ENCODE measurements at places on chromosomes 7 and 10.

GRCh38 chr7:142459551-142459963, 201.7 kb upstream of the PRSS58 start:
- no peak overlapping the region for H3K4me3 ChIP-seq
- no peaks in the 10 kb centered on the region for H3K4me1 ChIP-seq
- no peaks in the 10 kb centered on the region for H3K36me3 ChIP-seq
- H3K27me3 ChIP-seq, result no peaks in the 10 kb centered on the region
- H3K27ac ChIP-seq, result no peak overlapping the region
- no peak for DNase-seq

- H3K4me1 ChIP-seq, result no peaks in the 10 kb centered on the region
- peak overlapping the region; percentile 47 for H3K4me3 ChIP-seq
- peaks cover 6% of the 10 kb centered on the region for H3K27me3 ChIP-seq
- DNase-seq, result no peak
Observed at GRCh38 chr7:57867884-57868701, 418.1 kb downstream of the ZNF716 start.

GRCh38 chr7:93150200-93150835, 2.1 kb upstream of the SAMD9L start:
- no peak overlapping the region for H3K4me3 ChIP-seq
- H3K36me3 ChIP-seq, result no peaks in the 10 kb centered on the region
- H3K4me1 ChIP-seq, result no peaks in the 10 kb centered on the region
- H3K27ac ChIP-seq, result no peak overlapping the region

- DNase-seq, result peak; percentile 95
- no peaks in the 10 kb centered on the region for H3K27me3 ChIP-seq
- peak within 1 kb of the TSS; percentile 87 for H3K4me3 ChIP-seq
- H3K36me3 ChIP-seq, result no peaks in the 10 kb centered on the region
Observed at GRCh38 chr7:143380646-143381426, at the start of gene ZYX. TSS of gene ZYX (plus strand) at chr7:143381345. CDS start at chr7:143381572, 227 bp downstream.

DNA sequence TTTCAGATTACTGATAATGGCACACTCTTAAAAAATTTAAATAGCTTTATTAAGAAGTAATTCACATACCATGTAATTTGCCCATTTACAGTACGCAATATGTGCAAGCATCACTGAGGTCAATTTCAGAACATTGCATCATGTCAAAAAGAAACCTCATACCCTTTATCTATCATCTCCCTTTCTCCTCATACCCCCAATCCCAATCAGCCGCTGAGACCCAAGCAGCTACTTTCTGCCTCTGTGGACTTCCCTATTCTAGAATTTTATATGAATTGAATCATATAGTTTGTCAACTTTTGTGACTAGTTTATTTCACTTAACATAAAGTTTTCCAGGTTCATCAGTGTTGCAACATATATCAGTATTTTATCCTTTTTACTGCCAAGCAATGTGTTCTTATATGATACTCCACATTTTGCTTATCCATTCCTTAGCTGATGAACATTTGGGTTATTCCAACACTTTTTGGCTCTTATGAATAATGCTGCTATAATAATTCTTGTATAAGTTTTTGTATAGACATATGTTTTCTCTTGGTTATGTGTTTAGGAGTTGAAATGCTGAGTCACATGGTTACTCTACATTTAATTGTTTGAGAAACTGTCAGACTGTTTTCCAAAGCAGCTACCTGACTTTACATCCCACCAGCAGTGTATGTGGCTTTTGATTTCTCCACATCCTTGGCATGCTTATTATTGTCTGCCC, 26.9 kb upstream of the TPK1 start:
- no peaks in the 10 kb centered on the region for H3K4me1 ChIP-seq
- H3K4me3 ChIP-seq, result no peak overlapping the region
- H3K36me3 ChIP-seq, result no peaks in the 10 kb centered on the region
- no peak overlapping the region for H3K27ac ChIP-seq
- no peak for DNase-seq

- no peaks in the 10 kb centered on the region for H3K4me1 ChIP-seq
- H3K36me3 ChIP-seq, result no peaks in the 10 kb centered on the region
- DNase-seq, result no peak
- H3K4me3 ChIP-seq, result no peak overlapping the region
- H3K27me3 ChIP-seq, result no peaks in the 10 kb centered on the region
Observed at GRCh38 chr7:101644879-101645278, 15.8 kb upstream of the MYL10 start.

DNA sequence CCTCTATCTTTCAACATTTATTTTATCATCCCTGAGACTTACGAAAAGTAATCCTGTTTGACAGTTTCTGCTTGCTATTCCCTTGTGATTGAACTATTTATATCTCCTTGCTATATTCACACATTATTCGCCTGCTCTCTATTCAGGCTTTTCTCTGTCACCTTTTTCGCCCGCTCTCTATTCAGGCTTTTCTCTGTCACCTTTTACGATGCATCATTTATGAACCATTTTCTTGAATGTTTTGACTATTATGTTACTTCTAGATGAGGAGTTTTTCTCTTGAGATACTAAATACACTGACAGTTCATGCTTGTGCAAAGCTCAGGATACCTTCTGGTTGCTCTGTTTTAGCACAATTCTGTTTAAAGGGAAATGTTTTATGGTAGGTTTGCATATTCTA, 143.3 kb upstream of the VSTM2A start:
- no peak overlapping the region for H3K27ac ChIP-seq
- no peak overlapping the region for H3K4me3 ChIP-seq
- no peak for DNase-seq
- H3K36me3 ChIP-seq, result no peaks in the 10 kb centered on the region
- H3K4me1 ChIP-seq, result no peaks in the 10 kb centered on the region

DNA sequence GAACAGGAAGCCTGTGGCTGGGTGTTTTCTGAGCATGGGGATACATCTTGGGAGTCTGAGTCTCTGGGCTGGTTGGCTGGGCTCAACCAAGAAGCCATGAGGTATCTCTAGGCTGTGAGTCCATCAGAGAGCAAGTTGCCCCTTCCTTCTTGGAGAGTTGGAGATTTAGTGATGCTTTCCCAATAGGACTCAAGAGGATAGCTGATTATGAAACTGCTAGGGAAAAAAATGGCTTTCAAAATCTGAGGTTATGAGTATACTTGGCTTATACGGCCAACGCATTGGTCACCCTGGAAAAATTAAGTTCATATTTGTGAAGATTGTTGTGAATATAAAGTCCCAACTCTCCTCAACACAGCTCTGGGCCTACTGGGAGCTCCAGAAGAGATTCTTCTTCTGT, 162.7 kb upstream of the KMT2E start:
- no peak for DNase-seq
- no peaks in the 10 kb centered on the region for H3K27me3 ChIP-seq
- no peaks in the 10 kb centered on the region for H3K4me1 ChIP-seq

DNA sequence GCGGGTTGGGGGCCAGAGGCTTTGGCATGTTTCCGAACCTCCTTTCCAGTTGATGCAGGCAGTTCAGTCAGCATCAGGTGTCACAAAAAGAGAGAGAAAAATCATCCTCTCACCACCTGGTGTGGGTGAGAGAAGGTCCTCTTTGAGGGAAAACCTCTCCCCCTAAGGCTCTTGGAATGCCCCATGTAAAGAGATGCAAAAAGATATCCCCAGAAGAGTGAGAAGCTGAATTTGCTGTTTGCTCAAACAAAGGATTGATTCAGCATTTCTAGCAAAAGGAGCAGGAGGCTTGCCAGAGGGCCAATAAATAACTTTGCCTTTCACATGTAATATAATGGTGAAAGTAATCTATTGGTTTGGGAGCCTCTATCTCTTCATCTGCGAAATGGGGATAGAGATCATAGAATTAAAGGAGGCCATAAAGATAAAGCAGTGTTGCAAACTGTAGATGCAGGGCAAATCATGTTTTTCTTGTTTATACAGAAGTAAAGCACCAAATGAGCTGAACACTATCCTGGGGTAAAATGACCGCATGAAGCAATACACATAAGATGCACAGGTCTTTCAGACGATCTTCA, 425.9 kb downstream of the LRMDA start:
- no peak overlapping the region for H3K4me3 ChIP-seq
- H3K27me3 ChIP-seq, result no peaks in the 10 kb centered on the region
- H3K36me3 ChIP-seq, result no peaks in the 10 kb centered on the region
- DNase-seq, result no peak
- H3K4me1 ChIP-seq, result no peaks in the 10 kb centered on the region

DNA sequence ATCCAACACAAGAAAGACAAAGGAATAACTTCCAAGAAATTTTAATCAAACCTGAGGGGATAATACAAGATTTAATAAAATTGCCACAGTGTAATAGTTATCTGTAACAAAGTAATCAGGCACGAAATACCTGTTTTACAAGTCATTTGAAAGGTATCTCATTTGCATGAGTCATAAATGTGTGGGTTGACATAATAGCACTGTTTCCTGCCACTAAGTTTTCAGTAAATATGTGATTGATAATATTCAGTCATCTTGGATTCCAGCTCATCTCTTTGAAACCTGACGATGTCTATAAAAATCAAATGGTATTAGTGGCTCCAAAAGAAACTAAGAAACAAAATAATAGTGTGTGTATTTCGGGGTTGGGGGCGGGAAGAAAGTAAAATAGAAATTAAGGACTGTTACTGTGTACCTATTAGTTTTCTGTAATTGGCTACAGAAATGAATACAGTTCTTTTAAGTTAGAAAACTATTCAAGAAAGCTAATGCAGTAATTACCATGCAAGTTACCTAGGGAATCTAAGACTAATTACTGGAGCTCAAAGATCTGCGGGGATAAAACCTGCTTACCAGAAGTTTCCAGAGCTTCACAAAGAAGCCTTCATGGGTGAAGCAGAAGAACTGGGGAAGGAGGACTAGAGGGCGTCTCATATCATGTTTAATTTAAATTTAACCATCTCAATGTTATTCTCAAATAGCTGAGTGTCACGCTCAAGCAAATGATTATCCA, 100.7 kb downstream of the ST8SIA6 start:
- no peaks in the 10 kb centered on the region for H3K36me3 ChIP-seq
- no peak overlapping the region for H3K4me3 ChIP-seq
- H3K27ac ChIP-seq, result no peak overlapping the region
- no peak for DNase-seq
- no peaks in the 10 kb centered on the region for H3K4me1 ChIP-seq

GRCh38 chr7:72503644-72504043, 91.5 kb upstream of the CALN1 start:
- no peaks in the 10 kb centered on the region for H3K36me3 ChIP-seq
- no peak overlapping the region for H3K4me3 ChIP-seq
- no peak overlapping the region for H3K27ac ChIP-seq
- DNase-seq, result no peak

DNA sequence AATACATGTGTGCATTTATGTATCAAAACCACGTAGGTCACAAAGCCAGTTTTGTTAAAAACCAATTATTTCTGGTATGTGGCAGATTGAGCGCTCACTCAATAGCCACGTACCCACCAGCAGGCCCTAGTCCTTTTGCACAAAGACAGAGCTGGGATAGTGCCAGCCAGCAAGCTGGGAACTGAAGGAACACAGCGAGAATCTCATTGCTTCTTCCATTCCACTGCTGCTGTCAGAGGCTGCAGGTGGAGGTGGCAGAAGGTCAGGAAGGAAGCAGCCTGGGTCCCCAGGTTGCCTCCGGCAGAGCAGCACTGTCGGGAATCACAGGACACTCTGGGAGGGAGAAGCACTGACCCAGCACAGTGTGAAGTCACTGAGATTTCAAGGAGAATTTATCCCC, 385.5 kb upstream of the PFKP start:
- H3K4me1 ChIP-seq, result no peaks in the 10 kb centered on the region
- no peak for DNase-seq
- no peak overlapping the region for H3K27ac ChIP-seq
- peaks cover 3% of the 10 kb centered on the region for H3K27me3 ChIP-seq
- no peak overlapping the region for H3K4me3 ChIP-seq

Data from breast epithelium (tissue), 4 donors.